ENCODE measurements at places on chromosomes 5 and 9.

DNA sequence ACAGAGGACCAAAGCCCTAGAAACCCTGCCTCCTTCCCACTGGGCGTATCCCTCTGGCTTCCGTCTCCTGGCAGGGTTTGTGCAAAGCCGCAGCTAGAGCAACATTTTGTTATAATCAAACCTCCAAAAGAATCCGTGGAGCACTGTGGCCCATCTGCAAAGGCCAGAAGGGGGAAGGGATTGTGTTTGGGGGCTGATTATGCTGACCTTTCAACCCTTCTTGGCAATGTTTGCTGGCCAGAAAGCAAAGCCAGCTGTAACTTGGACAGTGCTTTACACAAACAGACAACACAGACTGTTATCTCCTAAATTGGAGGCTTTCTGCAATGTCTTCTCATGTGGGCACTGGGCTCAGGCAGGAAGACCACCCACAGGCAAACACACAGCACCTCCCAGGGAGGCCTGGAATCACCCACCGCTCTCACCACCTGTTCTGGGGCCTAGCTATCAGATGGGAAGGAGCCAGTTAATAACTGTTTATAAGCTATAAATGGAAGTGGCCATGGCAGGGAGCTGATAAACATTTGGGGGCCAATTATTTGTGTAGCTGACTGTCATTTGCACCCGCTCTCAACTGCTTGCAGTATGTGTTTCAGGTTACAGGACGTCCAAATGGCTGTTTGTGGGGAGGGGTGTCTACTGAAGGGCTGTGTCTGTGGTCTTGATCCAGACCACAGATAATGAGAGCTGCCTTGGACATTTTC lies 121.6 kb upstream of the ERCC6L2 start:
- DNase-seq = no peak

GRCh38 chr5:134944630-134945029 lies 23.1 kb upstream of the CATSPER3 start:
- DNase-seq = no peak

GRCh38 chr5:106476630-106477029 lies 1194.1 kb downstream of the EFNA5 start:
- DNase-seq = no peak

DNA sequence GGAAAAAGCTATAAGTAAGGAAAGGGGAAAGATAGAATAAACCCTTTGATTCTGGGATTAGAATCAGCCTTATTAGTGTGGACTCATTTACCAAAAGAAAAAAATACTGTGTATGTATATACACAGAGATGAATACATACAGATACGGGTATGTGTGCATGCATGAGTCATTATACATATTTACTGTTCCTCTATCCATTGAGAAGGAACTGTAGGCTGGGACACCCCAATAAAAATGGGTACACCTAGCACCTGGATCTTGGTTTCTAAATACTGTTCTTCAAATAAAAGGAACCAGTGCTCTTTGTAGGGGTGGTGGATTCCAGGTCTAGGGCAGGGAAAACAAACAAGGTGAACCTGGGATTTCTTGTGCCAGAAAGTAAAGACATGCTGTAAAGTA lies 48.3 kb downstream of the WHRN start:
- DNase-seq = no peak

DNA sequence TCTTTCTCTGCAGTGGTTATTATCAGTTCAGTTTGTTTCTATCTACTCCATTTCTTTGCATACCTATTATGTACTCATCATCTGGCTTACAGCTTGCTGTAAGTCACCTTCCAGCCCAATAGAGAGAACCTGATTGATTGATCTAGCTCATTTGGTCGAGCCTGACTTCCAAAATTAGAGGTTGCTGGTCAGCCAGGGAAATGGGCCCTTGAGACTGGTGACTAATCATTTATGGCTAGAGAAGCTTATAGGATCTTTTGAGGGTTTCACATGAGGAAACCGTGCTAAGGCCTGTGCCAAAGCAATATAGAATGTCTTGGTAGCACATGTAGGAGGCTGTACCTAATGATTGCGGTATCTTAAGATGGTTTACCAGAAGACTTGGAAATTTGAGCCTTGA lies 5.8 kb downstream of the SREK1 start:
- no peak for DNase-seq

Data from NCI-H1694 treated with DMSO at 0.1 percent for 48 hours (cell line).